ENCODE measurements at places on chromosomes 3 and 15.

GRCh38 chr3:168029705-168030104, 66.0 kb downstream of the GOLIM4 start:
- no peak for DNase-seq

DNA sequence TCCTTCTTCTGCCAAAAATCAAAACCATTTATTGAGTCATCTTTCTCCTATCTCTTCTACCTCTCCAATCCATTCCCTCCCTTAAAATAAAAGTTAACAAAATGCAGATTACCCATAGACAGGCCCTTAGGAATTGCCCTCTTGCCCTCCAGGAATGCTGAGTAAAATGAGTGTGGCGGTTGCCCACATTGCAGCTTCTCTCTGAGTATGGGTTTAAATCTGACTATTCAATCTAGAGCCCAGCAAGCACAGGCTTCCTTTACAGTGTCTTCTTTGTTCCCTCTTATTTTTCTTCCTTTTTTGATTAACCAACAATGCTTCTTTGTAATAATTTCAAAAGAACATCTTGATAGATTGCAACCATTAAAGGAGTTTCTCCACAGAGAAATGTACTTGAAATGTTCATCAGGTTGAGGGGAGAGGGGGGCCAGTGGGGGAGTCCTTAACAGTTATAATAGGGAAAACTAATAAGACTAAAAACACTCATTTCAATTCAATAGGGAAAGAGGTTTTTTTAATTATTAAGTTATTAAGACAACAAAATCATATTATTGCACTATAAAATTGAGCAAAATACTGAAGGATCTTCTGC, 135.3 kb upstream of the LMCD1 start:
- no peak for DNase-seq

DNA sequence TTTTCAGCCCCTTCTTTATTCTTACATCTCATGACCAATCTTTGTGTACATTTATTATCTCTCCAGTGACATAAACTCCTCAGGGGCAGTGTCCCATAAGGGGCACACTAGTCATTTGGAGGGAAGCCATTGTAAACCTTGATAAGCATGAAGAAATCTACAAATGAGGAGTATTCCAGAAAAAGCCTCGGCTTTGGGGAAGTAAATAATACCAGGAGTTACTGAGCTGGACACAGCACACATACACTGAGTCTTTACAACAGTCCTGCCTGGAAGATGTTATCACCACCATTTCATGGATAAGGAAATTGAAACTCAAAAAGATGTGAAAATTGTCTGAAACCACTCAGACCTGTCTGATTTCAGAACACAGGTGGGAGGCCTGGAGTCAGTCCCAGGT, 15.4 kb upstream of the POLR2M start:
- no peak for DNase-seq

DNA sequence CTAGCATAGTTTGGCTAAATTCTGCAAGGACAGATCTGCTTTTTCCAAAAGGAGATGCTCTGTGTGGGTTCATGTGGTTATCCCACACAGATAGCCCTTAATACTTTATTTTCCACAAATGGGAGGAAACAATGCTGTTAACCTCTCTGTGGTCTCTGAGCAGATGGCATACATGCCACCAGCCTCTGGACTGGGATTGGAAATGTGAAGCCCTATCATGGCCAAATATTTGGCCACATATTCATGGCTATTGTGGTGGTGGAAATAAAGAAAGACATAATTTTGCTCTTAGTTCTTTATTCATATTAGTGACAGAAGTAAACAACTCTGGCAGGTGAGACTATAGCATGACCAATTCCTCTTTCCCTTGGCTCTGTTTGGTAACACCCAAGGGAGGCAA, 726.2 kb downstream of the ROBO1 start:
- DNase-seq = no peak

GRCh38 chr3:30657914-30658313, 51.5 kb downstream of the TGFBR2 start:
- peak; percentile 34 for DNase-seq

- DNase-seq = no peak
Observed at GRCh38 chr3:90054311-90054710, 946.9 kb downstream of the EPHA3 start.

DNA sequence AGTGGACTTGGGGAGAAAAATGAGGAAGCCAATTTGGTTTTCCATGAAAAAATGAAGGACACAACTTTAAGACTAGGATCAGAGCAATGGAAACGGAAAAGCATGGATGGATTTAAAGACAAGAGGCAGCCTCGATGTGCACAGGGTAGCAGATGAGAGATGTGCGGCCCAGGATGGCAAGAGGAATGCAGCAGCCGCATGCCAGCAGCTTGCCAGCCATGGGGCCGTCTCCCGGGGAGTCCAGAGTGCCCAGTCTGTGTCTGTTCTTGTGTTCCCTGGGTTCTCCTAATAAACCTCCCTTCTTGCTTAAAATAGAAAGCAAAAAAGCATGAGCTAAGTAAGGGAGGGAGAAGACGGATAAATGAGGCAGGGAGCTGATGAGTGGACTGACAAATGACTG, 68.0 kb upstream of the IQSEC1 start:
- no peak for DNase-seq

DNA sequence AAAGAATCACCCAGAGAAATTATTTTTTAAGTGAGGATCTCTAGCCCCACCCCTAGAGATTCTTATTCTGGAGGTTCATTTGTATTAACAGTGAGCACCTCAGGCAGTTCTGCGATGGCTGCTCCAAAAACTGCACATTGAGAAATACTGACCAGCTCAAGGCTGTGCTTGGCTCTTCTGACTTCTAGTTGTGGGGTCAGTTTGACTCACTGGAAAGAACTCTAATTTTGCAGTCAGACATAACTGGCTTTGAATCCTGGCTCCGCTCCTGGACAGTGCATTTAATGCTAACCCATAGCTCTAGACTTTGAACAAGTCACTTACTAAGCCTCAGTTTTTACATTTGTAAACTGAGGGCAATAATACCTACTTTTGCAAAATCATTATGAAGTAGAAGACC, 123.6 kb upstream of the SKOR1 start:
- no peak for DNase-seq

DNA sequence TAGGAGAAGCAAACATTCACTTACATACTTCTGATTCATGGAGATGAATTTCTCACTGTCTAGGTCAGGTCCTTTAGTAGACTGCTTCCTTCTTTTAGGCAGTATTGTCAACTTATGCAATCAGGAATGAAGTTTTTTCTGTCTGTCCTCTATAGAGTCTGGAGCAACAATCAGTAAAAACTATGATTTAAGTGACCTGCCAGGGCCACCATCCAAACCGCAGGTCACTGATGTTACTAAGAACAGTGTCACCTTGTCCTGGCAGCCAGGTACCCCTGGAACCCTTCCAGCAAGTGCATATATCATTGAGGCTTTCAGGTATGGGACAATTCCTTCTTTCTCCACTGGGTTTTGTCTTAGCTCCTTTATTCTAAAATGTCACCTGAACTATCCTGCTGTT, 523.1 kb downstream of the ROBO2 start:
- DNase-seq = no peak

- DNase-seq = no peak
Observed at GRCh38 chr15:80184554-80184953, 31.8 kb downstream of the FAH start.

DNA sequence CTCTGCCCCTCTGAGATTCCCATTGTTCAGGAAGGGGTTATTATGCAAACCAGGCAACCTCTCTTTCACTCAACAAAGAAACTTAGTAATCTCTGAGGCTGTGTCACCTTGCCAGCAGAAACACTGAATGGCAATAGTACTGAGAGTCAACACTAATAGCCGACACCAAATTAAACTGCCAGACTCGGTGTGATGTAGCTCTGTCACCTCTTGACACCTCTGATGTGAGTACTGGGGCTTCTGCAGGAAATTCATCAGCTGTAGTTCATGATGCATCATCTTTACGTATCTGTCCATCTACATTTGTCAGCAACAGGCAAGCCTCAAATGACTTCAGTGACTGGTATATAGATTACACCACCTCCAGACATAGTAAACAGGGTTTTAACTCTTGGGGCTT, 65.0 kb upstream of the ONECUT1 start:
- no peak for DNase-seq

GRCh38 chr15:101122806-101123205, 129.0 kb downstream of the CHSY1 start:
- DNase-seq = no peak

DNA sequence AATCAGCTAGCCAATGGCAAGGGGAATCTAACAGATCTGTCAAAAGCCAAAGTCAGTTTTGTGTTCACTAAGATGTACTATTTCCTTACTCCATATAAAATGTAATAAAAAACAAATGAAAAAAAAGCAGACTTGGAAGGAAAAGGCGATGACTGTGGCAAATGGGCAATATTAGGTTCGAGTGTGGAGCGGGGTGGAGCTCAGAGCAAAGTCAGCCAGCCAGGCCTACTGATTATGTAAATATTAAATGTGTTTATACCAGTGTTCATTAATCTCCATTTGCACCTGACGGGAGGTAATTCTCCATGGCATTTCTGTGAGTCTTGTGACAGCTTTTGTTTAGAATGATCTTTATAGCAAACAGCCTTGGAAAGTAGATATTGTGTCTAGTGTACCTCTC, 96.2 kb upstream of the KCNMB2 start:
- DNase-seq = no peak

GRCh38 chr3:171775943-171776342, 34.3 kb downstream of the PLD1 start:
- no peak for DNase-seq

- DNase-seq = no peak
Observed at GRCh38 chr3:111335512-111336303, 206.3 kb upstream of the CD96 start.

- DNase-seq = no peak
Observed at GRCh38 chr3:154178172-154178571, 57.0 kb downstream of the ARHGEF26 start.

DNA sequence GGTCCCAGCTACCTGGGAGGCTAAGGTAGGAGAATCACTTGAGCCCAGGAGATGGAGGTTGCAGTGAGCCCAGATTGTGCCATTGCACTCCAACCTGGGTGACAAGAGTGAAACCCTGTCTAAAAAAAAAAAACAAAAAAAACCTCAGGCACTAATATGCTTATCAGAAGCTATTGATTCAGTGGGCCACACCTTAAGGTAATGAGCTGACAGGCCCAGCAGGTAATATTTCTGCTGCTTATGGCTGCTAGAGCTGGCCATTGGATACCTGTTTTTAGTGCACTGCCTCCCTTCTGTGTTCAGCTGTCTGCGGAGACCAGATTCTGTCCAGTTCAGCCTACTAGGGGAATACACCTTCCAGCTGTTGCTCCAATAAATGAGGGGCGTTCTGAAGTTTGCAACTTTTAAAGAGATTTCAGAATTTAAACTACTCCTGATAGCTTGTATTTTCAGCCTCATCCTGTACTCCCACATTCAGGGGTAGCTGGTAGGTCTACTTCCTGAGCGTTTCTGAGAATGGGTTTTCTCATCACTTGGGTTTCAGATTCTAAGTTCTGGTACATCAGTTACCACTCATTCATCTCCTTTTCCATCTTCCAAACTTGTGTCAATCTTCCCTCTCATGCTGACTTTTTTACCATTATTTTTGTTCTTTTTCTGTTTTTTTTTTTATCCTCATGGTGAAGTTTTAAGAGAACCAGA, 69.0 kb downstream of the ATP11B start:
- DNase-seq = no peak

DNA sequence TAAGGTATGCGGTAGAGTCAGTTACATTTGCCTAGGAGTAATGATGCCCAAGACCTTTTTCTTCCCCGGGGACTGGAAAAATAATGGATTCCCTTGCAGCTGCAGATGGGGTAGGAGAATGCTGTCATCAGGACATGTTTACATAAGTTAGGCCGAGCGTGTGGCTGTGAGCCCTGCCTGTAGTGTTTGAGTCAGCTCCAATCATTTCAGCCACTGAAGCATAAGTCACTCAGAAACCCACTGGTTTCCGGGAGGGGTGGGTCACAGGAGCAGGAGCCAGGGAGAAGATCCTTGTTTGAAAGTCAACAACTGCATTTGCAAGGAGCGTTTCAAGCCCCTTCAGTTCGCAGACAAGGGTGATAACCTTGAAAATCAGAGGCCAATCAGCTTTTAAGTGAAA, 562.3 kb downstream of the MCTP2 start:
- DNase-seq = peak; percentile 1

DNA sequence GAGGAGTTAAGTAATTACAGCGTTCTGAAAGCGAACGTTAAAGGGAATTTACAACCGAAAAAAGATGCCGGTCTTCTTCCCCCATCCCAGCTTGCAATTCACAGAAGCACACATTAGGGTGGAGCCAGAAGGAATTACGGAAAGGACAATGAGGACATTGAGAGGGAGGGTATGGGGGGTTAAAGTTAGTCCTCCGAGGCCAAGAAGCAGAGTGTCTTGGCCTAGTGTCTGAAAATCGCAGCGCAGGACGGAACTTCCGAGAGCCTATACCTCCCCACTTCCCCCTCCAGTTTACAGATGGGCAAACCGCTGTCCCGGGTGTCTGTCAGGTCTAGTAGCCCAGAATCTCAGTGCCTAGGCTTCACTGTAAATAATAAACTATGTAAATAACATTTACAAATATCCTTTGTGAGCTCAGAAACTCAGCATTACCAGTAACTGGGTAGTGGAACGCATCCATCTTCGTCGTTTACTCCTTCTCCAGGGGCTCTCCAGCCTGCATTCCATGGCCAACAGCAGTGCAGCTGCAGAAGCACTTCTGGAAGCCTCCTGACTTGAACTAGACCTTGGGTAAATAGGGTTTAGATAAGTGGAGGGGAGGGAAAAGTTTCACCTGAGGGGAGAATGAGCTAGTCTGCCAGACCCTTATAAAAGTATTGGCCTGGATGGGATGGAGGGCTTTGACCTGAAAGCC, 922 bp downstream of the ADPRH start:
- DNase-seq = peak; percentile 23

- no peak for DNase-seq
Observed at GRCh38 chr15:64389036-64389435, 1.4 kb downstream of the TRIP4 start.

DNA sequence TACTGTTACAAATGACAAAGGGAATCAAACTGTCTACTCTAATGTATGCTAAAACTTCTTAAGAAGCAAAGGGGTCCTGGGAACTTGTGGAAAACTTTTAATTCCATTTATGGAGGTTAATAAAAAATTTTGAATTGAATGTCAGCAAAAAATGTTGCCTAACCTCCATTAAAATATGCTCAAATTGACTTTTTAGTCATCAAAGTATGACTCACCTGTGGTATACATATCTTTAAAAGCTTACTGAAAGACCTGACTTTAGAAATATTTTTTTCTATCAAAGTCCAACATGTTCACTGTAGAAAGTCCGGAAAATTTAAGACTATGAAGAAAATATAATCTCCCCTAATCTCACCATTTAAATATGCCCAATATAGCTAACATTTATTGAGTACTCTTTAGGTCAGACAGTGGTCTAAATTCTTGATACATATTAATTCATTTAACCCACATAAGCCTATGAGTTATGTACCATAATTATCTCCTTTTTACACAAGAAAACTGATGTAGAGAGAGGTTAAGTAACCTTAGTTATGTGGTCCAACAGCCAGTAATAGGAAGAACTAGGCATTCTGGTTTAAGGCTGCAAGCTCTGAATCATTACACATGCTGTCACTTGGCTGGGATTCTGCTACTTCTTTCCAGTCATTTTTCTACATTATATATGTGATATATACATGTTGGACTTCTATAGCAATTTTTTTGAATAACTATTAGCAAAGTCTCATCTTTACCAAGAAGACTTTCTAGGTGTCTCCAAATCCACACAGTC, 83.6 kb downstream of the PDZRN3 start:
- peak; percentile 64 for DNase-seq

Measured in fibroblast of skin of right quadriceps (primary cell).